ENCODE measurements at places on chromosomes 3 and 15.

- no peak for DNase-seq
Measured at GRCh38 chr15:94417501-94418293, 186.3 kb downstream of the MCTP2 start.

- no peak for DNase-seq
Measured at GRCh38 chr3:183895774-183896173, 11.1 kb upstream of the PARL start.

DNA sequence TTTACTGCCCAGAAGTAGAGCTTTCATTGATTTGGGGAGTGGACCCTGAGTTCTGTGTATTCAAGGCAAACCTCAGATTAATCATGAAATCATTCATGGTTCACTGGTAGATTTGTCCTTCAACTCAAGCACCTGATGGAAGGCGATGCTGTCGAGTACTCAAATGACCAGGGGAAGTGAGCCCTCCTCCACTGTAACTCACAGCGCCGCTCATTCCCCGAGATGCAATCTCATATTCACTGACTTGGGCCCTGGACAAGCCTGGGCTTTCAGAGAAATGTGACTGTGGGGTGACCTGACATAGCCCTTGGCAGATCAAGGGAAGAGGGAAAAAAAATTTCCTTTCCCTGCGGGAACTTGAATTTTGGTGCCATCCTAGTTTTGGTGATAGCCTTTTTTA lies 156.7 kb upstream of the BHLHE40 start:
- no peak for DNase-seq

DNA sequence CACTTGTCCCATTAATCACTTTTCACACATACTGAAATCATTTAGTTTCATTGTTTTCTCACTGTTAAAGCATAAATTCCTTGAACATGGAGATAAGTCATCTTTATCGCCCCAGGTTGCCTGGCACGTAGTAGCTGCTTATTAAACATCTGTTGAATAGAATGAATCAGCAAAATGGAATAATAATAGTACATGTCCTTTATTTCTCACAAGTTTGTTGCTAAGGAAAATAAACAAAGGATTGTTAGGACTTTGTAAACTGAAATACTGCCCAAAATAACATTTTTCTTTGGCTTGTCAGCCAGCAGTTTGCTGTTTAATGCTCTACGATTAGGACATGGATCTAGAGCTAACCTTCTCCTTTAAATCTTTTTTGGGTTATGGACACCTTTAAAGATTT lies 17.9 kb downstream of the SLC35A5 start:
- no peak for DNase-seq

DNA sequence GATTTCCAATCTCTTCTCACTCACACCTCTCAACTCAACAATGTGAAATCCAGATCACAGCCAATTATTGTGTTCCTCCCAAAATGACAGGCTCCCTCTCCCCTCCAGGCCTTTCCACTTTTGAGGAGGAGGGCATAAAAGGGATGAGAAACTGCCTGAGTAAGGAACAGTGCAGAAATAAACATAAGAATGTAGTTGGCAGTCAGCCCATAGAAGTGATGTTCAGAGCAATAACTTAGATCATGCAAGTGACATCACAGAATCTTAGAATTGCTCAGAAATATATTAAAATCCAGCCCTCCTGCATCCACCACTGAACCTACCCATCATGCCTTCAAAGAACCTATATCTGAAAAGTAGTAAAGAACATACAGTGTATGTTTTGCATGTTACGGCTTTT lies 299.4 kb upstream of the GADL1 start:
- no peak for DNase-seq

Data from activated T-cell treated with anti-CD3 and anti-CD28 coated beads for 1 hour (primary cell).